ENCODE measurements at places on chromosomes 3 and 15. TPM values are rescaled to one million over a fixed set of nuclear protein-coding genes. Genes with fewer than 3 reads are reported as not detected.
A peak's percentile ranks its signal among the peaks of the same experiment; 100 is the strongest.

DNA sequence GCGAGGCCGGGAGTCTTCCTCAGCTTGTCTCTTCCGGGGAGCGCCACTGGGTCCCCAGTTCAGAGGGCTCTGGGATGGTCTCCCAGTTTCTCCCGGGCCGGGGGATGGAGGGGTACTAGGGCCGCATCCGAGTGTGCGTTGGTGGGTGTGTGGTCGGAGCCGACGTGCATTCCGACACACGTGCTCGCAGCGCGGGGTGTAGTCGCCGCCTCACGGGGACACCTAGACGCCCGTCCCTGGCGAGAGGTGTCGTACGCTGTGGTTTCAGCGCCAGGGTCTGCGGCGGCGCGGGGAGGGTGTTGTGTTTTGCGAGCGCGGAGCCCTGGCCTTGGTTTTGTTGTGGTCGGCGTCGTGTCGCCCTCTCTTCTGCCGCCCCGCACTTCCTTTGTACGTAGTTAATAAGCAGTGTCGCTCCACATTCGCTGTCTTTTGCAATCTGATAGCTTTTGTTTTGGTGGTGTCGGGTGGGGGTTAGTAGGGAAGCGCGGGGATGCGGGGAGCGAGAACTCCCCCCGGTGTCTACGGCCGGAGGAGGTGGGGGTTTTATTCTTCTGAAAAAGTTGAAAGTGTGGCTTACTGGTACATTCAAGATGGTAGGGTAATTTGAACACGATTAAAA, 2.2 kb downstream of the IGF1R start:
- no peak for DNase-seq

- DNase-seq = no peak
Observed at GRCh38 chr3:29721789-29722188, 440.9 kb downstream of the RBMS3 start.

DNA sequence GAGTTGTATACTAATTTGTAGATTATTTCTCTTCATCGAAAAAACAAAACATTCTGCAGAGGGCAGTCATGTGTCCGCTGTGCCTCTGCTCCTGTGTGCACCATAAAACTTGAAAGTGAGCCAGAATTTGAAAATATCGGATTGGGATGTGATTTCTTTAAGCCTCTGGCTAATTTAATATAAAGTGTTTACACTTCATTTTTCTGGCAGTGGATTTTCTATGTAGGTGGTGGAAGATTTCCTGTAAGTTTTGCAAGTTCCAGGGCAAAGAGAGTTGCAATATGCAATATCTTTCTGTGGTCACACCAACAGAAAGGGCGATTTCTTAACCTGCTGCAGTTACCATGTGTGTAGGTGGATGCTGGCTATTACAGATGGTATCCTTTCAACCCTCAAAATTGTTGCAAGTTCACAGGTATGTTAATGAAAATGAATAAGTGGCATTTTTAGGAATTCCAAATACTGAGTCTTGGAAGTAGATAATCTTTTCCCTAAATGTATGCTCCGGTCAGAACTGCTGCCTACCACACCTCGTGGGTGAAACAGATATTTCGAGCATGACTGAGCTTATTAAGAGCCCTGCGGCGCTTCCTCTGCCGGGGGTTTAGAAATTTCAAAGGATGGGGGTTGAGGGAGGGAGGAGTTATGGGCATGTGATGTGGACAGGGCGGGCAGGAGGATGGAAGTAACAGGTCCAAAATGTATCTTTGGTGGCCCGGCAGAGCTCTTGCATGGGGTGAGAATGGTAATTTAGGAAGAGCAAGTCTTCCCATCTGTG, 134.0 kb downstream of the PGPEP1L start:
- no peak for DNase-seq

GRCh38 chr15:72365844-72366243, 10.0 kb downstream of the HEXA start:
- DNase-seq = no peak

GRCh38 chr3:41638381-41638780, 323.5 kb downstream of the ULK4 start:
- no peak for DNase-seq

GRCh38 chr3:186540835-186541226, 3.3 kb downstream of the CRYGS start:
- no peak for DNase-seq

- no peak for DNase-seq
Observed at GRCh38 chr15:55993804-55994560, 570 bp upstream of the NEDD4 start.

- DNase-seq = no peak
Observed at GRCh38 chr3:152622811-152623167, 212.1 kb upstream of the P2RY1 start.

GRCh38 chr3:42529468-42529867, 27.0 kb downstream of the VIPR1 start:
- DNase-seq = no peak

GRCh38 chr3:194140520-194141414, 4.8 kb downstream of the HES1 start:
- DNase-seq = peak; percentile 33

GRCh38 chr3:163541629-163542028, 1536.7 kb downstream of the SI start:
- no peak for DNase-seq

- no peak for DNase-seq
Observed at GRCh38 chr3:172094621-172095557, 55.5 kb downstream of the FNDC3B start.

- DNase-seq = no peak
Observed at GRCh38 chr3:119310071-119310470, 15.9 kb downstream of the ARHGAP31 start.

DNA sequence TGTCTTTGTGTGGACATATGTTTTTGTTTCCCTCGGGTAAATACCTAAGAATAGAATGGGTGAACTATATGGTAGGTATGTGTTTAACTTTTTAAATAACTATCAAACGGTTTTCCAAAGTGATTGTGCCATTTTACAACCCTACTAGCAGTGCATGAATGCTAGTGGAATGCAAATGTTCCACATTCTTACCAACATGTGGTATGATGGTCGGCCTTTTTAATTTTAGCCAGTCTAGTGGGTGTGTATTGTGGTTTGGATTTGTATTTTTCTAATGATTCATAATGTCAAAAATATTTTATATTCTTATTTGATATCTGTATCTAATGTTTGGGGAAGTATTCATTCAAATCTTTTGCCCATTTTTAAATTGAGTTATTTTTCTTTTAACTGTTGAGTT, 68.2 kb upstream of the SMAD3 start:
- no peak for DNase-seq

DNA sequence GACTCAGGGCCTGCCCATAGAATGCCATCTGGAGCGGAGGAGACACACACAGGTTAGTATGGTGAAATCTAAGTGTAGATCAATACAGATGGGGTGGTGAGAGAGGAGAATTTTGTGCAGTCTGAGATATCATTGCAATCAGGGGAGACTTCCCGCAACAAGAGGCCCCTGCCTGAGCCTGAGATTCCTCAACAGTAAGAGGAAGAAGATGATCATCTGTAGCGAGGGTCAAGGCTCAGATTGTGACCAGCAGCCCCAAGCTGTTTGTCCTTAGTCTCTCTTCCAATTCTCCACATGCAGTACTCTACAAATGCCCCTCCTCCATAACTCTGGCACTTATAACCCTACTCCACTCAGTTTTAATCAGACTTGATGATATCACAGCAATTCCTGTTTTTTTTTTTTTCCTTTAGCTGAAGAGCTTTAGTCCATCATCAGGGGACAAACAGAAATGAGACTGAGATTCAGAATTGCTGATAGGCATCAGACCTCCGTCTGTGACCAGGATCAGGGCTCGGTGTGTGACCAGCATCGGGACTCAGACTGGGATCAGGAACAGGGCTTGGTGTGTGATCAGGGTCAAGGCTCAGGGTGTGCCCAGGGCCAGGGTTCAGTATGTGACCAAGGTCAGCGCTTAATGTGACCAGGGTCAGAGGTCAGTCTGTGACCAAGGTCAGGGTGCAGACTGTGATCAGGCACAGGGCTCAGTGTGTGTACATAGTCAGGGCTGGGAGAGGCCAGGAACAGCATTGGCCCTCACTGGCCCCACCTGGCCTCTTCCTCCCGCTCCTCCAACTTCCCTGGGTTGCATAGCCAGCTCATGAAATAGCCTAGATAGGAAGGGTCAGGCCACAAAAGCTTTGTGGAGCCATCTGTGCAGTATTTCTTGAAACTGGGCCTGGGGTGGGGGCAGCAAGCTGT, 14.1 kb downstream of the LOXL1 start:
- DNase-seq = no peak

GRCh38 chr15:64774629-64775493, 528 bp downstream of the RBPMS2 start:
- no peak for DNase-seq

- DNase-seq = no peak
Observed at GRCh38 chr3:12325586-12326515, 37.0 kb downstream of the PPARG start.

- no peak for DNase-seq
Observed at GRCh38 chr3:192570821-192571791, 156.2 kb downstream of the FGF12 start.

GRCh38 chr15:60326824-60327654, 70.7 kb downstream of the ANXA2 start:
- no peak for DNase-seq

GRCh38 chr15:98070137-98070536, 109.6 kb downstream of the ARRDC4 start:
- no peak for DNase-seq

DNA sequence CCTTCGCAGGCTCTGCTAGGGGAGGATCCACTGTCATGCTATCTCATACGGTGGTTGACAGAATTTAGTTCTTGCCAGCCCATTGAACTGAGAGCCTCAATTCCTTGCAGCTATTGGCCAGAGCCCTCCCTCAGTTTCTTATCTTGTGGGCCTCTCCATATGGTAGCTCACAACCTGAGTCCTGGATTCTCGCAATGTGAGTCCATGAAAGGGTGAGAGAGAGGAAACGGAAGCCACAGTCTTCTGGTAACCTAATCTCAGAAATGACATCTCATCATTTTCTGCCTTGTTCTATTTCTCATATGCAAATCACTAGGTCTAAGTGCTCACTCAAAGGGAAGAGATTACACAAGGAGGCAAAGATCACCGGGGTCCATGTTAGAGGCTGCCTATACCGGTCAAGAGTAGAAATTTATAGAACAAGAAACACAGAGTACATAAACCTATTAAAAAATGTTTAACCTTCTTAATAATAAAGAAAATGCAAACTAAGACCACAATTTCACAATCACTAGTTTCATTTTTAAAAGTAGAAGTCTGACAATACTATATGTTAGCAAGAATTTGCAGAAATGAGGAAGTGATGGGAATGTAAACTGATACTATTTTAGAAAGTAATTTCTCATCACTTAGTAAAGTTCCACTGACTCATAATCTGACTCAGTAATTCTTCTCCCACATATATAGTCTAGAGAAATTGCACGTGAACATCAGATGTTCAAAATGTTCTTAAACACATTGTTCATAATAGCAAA, 378.4 kb upstream of the AGTR1 start:
- DNase-seq = no peak

CPN2 gene
- not detected for total RNA-seq

MINAR1 gene
- total RNA-seq = 6.9 TPM

SH2D7 gene
- not detected for total RNA-seq

GPR171 gene
- not detected for total RNA-seq

TMCO5A gene
- total RNA-seq = not detected

RBM15B gene
- 31.0 TPM for total RNA-seq

B3GALNT1 gene
- 152 TPM for total RNA-seq

SLC38A3 gene
- total RNA-seq = 2.0 TPM

Measured in frontal cortex (tissue), 4 donors.